Skeletal muscle cell (primary cell): ENCODE measurements at places on chromosomes 13 and 19.

GRCh38 chr13:89457977-89458376 lies 1786.8 kb downstream of the SLITRK5 start:
- DNase-seq = peak; percentile 87

- DNase-seq = no peak
Observed at GRCh38 chr19:57688011-57688763, 6.4 kb downstream of the ZNF551 start.

- no peak for DNase-seq
Observed at GRCh38 chr13:91154558-91155353, 192.7 kb upstream of the MIR17HG start.

DNA sequence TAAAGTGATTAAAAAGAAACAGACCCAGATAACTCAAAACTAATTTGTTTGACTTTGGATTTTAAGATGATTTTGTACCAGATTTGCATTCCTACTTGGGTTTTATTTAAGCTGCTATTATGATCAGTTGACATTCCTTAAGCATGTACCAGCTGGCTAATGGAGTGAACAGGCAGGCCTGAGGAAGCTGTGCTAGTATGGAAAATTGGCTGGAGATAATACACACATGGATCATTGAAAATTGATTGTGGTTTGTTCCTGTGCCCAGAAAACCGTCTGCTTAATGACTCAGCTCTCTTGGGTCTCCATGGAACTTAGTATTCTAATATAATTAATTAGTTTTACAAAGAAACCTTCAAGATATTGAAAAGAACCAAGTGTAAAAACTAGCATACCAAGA lies 22.6 kb downstream of the POLR1D start:
- peak; percentile 60 for DNase-seq

GRCh38 chr19:53868091-53868891 lies 608 bp downstream of the MYADM start:
- no peak for DNase-seq

DNA sequence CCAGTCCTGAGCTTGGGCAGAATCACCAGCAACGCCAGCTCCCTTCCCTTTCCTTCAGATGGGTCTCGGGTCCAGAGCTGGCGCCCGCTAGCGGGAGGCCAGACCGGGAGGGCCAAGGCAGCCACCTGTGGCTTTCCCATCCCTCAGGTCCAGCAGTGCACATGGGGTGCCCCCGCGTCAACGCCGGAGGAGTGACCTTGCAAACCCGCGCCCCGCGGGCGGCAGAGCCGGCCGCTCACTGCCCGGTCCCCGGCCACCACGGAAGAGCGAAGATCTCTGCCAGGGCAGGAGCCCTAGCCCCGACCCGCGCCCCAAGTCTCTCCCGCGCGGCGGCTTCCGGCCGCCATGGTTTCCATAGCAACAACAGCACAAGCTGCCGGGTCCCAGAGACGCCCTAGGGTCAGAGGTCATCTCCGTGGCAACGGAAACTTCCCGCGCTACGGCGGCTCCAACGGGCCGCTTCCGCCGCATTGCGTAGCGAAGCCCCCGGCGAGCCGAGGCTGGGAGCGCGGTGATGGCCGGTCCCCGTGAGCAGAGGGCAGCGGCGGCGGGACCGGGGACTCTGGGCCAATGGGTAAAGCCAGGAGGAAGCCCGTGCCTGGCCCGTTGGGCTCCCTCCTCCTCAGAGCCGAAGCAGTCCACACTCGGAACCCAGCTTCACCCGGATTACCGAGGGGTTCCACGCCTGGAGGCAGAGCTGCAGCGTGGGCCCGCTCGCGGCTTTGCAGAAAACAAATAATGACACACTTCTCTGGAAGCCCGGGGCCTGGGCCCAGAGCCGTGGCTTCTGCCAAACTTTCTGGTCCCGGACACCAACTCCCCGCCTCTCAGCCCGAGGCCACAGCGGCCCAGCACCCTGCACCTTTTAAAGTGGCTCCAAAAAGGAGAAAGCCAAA lies 7.4 kb downstream of the FGF14 start:
- peak; percentile 62 for DNase-seq

DNA sequence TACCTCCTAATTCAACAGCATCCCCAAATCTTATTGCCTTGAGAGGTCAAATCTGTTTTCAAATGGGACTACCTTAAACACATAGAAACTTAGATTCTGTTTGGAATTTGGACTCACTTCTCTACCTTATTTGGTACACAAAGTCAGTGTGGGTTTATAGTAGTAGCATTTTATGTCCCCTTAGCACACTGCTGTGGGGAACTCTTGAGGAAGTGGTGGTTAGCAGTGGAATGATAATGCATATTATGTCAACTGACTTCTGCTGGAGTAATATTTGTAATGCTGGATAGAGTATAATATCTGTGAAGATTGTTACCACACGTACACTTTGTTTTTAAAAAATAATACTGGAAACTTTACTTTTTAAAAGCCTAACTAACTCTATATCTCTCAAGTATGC lies 386.3 kb downstream of the NDFIP2 start:
- no peak for DNase-seq

GRCh38 chr13:99264051-99264450 lies 5.9 kb upstream of the GPR18 start:
- DNase-seq = no peak

DNA sequence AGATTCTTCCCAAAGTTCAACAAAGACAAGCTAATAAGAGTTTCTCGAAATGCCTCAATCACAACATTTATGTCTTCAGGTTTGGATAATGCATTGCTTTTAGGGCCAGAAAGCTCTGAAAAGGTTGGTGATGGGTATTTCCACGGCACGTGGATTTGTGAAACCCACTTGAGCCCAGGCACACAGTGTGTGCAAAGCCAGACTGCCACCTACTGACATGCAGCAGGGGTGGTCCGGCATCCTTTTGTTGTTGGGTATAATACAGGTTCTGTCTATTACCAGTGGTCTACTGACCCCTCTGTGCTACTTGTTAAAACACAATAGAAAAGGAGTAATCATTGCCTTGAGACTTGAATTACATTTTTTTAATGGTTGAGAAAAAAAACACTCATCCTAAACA lies 225.6 kb downstream of the RAP2A start:
- no peak for DNase-seq

DNA sequence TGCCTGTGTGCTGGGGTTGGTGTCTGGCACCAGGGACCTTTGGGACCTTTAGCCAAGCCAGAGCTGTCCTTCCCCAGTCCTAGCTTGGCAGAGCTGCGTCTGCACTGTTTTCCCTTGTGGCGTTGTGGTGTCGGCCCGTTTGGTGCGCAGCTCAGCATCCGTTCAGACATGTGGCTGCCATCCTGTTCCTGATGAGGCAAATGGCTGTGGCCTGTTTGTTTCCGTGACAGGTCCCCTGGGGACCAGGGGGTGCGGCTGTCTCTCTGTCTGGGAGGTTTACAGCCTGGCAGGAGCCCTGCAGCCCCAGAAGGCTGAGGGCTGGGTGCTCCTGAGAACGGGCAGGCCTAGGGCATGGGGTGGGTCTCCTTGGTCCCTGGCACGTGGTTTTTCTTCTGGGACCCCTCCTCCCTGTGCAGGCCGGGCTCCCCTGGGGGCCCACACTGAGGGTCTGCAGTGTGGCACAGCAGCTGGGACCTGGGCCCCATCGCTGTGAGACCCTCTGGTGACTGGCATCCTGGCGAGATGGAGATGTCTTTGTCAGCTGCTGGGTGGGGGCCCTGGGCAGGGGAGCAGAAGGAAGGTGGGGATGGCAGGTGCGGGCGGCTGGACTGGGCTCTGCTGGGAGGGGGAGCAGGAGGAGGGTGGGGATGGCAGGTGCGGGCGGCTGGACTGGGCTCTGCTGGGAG lies 4.0 kb downstream of the SPPL2B start:
- DNase-seq = no peak

DNA sequence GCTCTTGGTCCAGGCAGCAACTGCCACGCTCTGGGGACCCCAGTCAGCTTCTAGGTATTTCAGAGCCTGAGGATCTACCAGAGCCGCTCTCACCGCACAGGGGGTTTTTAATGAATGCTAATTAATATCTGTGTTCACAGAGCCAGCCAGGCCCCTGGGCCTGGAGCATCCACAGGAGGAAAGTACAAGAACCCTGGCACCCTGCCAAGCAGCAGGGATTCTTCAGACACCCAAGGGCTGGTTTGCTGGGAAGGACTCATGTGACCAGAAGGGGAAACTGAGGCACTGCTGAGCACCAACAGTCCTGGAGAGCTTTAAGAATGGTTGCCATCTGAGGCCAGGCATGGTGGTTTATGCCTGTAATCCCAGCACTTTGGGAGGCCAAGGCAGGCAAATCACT lies 38.0 kb upstream of the ADGRE5 start:
- no peak for DNase-seq

- no peak for DNase-seq
Observed at GRCh38 chr19:12796146-12797071, 5.1 kb downstream of the JUNB start.

GRCh38 chr19:34165295-34165738 lies 7.0 kb upstream of the LSM14A start:
- no peak for DNase-seq

DNA sequence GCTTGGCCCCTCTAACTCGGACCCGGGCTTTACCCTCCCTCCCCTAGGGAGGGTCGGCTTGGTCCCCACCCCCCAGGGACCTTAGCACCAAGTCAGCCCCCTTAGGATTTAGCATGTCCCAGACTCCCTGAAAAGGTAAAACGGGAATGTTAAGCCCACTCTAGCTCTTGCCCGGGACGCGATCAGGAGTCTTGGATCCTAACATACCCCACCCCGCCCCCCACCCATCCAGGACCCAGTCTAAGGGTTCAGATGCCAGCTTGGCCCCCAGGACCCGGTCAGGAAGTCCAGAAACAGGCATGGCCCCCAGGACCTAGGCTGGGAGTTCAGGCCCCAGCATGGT lies 437 bp downstream of the EPOR start:
- DNase-seq = no peak

GRCh38 chr13:30752201-30752797 lies 17.0 kb downstream of the ALOX5AP start:
- peak; percentile 31 for DNase-seq

- DNase-seq = no peak
Observed at GRCh38 chr19:30855442-30855841, 483.3 kb downstream of the ZNF536 start.

DNA sequence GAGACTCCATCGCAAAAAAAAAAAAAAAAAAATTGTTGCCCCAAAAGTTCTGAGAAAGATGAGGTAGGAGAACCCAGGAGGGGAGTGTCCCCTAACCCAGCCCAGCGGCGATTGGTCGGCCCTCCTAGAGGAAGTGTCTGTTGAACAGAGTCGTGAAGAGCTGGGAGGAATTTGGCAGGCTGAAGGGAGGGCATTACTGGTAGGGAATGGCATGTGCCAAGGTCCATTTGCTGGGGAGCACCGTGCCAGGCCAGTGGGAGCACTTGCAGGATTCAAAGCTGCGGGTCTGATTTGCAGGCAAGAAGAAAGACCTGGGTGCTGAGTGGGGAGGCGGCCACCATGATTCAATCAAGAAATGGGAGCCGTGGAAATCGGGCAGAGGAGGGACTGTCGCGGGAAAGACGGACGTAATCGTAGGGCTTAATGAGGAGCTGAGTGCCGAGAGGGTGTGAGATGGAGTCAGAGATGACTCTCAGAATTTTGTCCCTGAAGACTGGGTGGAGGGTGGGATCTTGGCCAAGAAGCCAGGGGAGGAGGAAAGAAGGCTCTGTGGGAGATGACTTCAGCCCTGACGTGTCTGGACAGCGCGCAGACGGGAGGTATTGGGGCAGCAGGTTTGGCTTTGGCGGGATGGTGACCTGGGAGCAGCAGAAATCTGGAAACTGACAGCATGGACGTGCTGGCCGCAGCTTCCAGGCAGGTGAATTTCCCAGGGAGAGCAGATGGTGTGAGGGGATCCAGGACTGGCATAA lies 15.4 kb downstream of the CERS4 start:
- peak; percentile 5 for DNase-seq

- DNase-seq = no peak
Observed at GRCh38 chr13:41652735-41653361, 195.5 kb downstream of the RGCC start.

- no peak for DNase-seq
Observed at GRCh38 chr13:109568339-109568818, 218.0 kb downstream of the IRS2 start.
